Psoas muscle (tissue), 8 donors: ENCODE measurements at places on chromosomes 7 and 10. TPM values are rescaled to one million over a fixed set of nuclear protein-coding genes. Genes with fewer than 3 reads are reported as not detected.

NAT16 gene
- total RNA-seq: not detected

GSTO2 gene
- total RNA-seq: 1.4 TPM

CCDC172 gene
- not detected for total RNA-seq

DLG5 gene
- 62.9 TPM for total RNA-seq

FXYD4 gene
- total RNA-seq: not detected

PNLIP gene
- total RNA-seq: 3.5 TPM

AKR1C4 gene
- total RNA-seq: not detected

ARMC10 gene
- 26.0 TPM for total RNA-seq

ADRB1 gene
- 0.40 TPM for total RNA-seq

LRRC4 gene
- total RNA-seq: 3.2 TPM

LRRC18 gene
- total RNA-seq: not detected
